ENCODE measurements at places on chromosomes 5 and 9. TPM values are rescaled to one million over a fixed set of nuclear protein-coding genes. Genes with fewer than 3 reads are reported as not detected.

The ZBTB43 gene
- 13.0 TPM for total RNA-seq

The F2RL1 gene
- total RNA-seq, result 26.3 TPM

The ACTBL2 gene
- 0.97 TPM for total RNA-seq

The FOXI1 gene
- total RNA-seq, result not detected

The CARD19 gene
- total RNA-seq, result 35.8 TPM

The NR5A1 gene
- not detected for total RNA-seq

The CMYA5 gene
- 1.7 TPM for total RNA-seq

The TIMD4 gene
- total RNA-seq, result not detected

The FBXL7 gene
- total RNA-seq, result 10.6 TPM

Data from fibroblast of villous mesenchyme (primary cell).